CMK (cell line): ENCODE measurements at places on chromosomes 2 and 18.

- no peak for DNase-seq
These were observed 41.7 kb downstream of the RAMP1 start for GRCh38 chr2:237900891-237901831.

GRCh38 chr18:2617401-2617998, 38.0 kb upstream of the SMCHD1 start:
- no peak for DNase-seq

GRCh38 chr18:54557958-54558357, 33.1 kb upstream of the DYNAP start:
- DNase-seq: no peak

DNA sequence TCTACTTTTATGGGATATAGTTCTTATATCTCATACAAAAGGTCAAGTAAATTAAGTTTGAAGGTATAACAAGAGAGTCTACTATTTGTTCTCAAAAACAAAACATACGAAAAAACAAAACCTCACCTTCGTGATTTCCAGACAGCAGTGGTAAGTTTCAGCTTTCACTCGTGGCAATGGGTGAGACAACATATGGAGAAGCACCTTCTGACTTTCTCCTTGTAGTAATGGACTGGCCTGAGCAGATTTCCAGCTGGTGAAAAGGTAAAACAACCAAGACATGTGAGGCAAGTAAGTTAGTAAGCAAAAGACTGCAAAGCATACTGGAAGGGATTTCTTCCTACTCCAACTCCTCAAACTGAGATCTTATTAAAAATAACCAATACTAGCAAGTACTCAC, 39.6 kb downstream of the RTTN start:
- DNase-seq: no peak
